ENCODE measurements at places on chromosomes 2 and 18.

GRCh38 chr18:28313602-28314001 is 136.7 kb upstream of the CDH2 start:
- no peak for DNase-seq

- no peak for DNase-seq
Observed at GRCh38 chr2:109467701-109468100, 146.1 kb downstream of the SEPTIN10 start.

- no peak for DNase-seq
Observed at GRCh38 chr18:78893281-78894032, 86.2 kb upstream of the SALL3 start.

GRCh38 chr2:9394816-9395215 is 28.5 kb downstream of the ITGB1BP1 start:
- no peak for DNase-seq

GRCh38 chr2:36235882-36236281 is 119.7 kb upstream of the CRIM1 start:
- peak; percentile 27 for DNase-seq

DNA sequence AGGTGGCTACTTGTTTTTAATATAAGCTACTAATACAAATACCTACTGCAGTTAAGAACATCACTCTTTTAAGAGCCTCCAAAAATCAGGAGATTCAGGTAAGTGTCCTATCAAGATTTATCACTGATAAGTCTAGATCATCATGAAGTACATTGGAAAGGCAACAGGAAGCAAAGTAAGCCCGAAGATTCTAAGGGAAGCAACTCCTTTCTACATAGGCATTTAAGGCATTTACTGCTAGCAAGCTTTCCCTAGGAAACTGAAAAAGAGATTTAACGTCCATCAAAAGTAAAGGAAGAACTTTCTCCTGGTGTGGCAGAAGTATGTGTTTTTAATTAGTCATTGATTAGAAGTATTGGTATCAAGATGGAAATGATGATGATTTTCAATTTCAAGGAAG is 3.7 kb downstream of the STK17B start:
- DNase-seq, result no peak

GRCh38 chr2:44834656-44835055 is 106.8 kb upstream of the SIX3 start:
- no peak for DNase-seq

- DNase-seq, result no peak
Observed at GRCh38 chr2:165182029-165182428, 21.8 kb downstream of the SCN3A start.

- DNase-seq, result no peak
Observed at GRCh38 chr2:137670111-137670510, 294.2 kb upstream of the HNMT start.

DNA sequence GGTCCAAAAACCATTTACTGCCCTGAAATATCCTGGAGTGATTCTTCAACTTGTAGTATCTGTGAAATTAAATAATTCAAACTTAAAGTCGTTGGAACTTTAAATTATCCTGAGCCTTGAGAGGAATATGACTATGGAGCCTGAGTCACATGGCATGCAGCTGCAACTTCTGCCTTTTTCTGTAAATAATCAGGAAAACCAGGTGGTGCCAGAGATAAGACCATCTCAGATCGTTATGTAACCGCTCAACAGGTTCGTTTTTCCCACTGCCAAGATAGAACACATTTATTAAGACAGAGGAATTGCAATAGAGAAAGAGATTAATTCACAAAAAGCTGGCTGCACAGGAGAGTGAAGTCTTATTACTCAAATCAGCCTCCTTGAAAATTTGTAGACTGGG is 876.5 kb downstream of the SUCLG1 start:
- DNase-seq, result no peak

- DNase-seq, result no peak
Observed at GRCh38 chr18:31273812-31274527, 44.0 kb upstream of the DSG1 start.

GRCh38 chr2:65671670-65672242 is 239.4 kb upstream of the SPRED2 start:
- DNase-seq, result no peak

All from CD4-positive, alpha-beta T cell treated with Interleukin-21 for 1 hour (primary cell).